Femur (tissue), 1 donor: ENCODE measurements at places on chromosomes 5 and 9.
A peak's percentile ranks its signal among the peaks of the same experiment; 100 is the strongest.

GRCh38 chr5:103166706-103167105, 46.6 kb downstream of the PPIP5K2 start:
- DNase-seq = no peak

- DNase-seq = no peak
Observed at GRCh38 chr9:120433701-120434100, 146.3 kb downstream of the CDK5RAP2 start.

- peak; percentile 82 for DNase-seq
Observed at GRCh38 chr9:133737774-133738639, at the start of gene SARDH. Gene SARDH (minus strand): TSS chr9:133738352. CDS start chr9:133734173, 4,179 bp downstream.

DNA sequence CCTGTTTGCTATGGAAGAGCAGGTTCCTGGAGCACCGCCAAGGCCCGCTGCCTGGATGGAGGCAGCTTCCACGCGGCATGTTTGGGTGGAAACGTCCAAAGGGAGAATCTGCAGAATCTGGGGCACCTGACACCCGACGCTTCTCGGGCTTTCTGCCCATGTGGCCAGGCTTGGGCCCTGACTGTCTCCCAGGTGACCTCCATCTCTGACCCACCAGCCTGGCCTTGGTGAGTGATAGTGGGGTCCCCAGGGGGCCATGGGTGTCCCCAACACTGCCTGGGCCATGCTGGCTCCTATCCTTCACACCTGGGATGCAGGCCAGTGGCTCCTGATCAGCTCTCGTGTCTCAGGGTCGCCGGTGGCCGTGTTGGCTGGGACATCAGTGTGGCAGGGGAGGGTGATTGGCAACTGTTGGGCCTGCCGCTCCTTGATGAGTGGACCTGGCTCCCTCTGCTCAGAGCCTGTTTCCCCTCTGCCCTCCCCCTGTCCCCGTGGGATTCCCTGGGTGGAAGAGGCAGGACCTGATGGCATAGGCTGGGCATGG, 34.0 kb downstream of the GLT6D1 start:
- DNase-seq = peak; percentile 13

DNA sequence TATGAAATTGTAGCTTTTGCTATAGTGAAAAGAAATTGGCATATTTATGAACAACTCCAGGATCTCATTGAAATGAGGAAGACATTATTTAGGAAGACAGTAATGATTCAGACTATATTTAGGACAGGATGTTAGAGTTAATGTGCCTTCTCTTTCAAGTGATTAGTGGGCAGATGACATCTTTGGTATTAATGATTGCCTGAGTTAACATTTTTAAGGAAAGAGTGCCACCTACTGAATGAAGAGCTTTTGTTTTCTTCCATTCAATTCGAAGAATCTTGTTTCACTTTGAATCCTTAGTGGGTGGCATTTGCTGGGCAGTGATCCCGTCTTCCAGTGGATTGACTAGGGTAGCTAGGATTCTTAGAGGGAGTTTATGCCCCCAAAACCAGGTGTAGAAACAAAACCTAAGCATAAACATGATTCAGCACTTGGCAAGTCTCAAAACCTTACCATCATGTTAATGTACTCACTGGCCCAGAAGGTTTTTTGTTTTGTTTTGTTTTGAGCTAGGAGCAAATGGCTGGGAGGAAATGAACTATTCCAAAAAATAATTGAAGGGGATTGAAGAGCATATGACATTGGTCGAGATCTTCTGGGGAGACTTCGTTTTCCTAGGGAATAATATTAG, 23.2 kb downstream of the MAP3K1 start:
- DNase-seq = no peak

- DNase-seq = no peak
Observed at GRCh38 chr5:156920042-156920860, 42.8 kb downstream of the TIMD4 start.

DNA sequence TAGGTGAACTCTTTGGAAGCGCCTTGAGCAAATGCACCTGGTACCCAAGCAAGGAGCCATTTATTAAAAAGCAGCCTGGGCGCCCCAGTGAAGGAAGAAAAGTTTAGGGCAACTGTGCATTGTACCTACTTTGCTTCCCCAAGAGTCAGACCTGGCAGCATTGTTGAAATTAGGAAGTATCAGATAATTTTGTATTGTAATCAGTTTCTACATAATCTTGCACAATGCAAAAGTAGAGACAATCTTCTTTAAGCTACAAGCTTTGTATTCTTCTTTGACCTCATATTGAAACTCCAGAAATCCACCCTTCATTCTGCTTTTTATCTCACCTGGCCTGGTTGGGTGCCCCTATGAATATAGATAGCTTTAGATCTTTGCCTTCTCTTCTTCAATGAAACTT, 490.8 kb downstream of the RASEF start:
- DNase-seq = no peak

DNA sequence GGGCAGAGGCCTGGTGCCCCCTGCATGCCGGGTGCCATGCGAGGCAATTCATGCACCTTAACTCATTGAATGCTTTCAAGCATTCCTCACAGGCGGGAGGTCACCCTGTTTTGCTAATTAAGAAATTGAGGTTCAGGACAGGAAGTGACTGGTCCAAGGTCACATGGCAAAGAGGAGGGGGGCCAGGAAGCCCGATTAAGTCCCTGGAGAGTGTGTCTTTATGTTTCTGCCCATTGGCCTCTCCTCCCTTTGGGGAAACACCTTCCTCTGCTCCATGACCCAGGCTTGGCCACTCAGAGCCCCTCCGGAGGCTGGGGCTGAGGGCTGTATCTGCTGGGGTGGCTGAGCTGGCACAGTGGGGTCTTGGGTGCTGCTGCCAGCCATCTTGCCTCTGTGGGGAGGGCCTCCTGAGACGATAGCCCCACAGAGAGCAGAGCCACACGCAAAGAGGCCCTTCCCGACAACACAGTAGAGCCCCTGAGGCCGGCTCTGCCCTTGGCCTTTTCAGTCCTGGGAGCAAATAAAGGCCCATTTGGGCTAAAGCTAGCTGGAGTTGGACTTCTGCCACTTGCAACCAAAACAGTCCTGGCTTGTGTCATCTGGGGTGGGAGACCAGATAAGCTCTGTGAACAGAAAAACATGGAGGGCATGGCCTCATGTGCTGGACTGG, 90.8 kb upstream of the NEURL1B start:
- no peak for DNase-seq

DNA sequence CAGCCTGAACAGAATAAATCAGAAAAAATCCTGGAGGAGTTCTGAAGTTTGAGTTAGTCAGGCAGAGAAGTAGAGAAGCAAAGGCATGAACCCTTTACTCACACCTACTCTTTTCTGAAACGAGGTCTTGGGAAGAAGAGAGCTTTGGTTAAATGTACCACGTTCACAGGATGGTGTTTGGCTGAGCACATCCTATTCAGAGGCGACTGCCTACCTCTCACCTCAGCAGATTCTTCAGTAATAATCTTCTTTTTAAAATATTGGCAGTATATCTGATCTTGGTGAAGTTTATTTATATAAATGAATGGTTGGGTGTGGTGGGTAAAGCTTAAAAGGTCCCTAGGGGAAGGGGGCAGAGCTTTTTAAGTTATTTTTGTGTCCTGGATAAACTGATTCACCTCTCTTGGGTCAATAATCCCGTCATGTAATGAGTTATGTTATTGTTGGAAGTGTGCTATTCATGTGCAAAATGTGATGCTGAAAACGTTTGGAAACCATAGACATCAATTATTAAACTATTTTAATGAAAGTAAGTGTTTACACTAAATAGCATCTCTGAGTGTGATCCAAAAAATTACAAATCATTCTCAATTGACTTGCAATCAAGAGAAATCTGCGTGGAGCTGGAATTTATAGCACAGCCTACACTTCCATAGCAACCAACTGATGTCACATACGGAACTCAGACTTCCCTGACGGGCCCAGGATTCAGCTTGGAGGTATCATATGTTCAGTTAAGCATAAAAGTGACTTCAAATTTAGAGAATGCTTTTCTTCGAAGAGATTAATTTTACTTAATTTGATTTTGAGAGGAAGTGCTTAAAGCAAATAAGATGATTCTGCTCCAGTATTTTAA, 94.3 kb upstream of the EQTN start:
- DNase-seq = no peak

DNA sequence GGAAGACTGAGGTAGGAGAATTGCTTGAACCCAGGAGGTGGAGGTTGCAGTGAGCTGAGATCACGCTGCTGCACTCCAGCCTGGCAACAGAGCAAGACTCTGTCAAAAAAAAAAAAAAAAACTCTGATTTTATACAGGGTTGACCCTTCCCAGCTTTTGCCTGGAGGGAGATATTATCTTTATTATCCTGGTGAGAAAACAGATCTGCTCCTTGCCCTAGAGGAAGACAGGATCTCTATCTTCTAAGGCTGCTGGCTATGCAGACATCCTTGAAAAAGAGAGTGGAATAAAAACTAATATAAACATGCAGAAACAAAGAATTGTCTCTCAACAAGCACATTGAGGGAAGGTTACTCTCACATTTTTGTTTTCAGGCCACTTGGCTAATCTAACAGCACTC, 1503.4 kb upstream of the WWC1 start:
- DNase-seq = no peak

GRCh38 chr5:142549834-142550233, 136.1 kb downstream of the FGF1 start:
- DNase-seq = no peak

DNA sequence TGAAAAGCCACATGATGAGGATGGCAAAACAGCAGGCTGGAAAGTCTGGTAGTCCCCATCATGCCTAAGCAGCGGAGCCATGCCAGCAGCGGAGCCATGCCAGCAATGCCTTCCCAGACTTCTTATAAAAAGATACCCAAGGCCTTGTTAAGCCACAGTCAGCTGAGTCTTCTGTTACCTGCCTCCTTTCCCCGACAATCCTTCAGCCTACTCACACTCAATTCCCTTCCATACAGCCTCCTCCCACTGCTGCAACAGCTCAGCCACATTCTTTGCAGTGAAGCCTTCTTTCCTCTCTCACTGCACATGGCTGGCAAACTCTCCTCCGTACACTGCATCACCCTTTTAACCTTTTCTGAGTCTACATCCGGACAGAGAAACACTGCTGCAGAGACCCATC, 114.9 kb downstream of the AUH start:
- no peak for DNase-seq

GRCh38 chr9:95065224-95065623, 252.3 kb downstream of the FANCC start:
- no peak for DNase-seq

DNA sequence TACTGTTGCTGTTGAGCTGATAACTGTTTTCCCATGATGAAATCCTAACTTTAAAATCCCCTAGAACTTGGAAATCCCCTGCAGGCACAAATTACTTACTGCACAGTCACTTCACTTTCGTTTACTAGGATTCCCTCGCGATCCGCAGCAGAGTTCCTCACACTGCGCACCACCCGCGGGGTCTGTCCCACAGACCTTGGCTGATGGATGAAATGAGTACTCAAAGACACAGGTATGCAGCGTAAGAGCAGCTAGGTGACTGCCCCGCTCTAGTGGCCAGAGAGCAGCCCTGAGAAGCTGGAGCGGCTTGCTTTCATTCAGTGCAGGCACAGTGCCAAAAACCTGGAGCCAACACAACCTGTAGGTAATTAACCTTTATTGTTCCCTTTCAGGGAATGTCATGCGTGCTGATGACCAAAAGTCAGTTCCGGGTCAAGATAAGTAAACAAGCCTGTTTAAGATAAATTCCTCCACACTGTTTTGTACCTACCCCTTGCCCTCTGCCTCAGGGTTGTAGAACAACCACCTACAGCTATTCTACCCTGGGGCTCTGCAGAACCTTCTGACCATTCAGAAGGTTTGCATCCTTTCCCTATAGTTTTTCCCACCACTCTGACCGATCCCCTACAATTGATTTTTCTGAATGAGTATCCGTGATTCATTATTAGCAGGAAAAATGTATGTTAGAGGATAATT, 191.2 kb downstream of the CDH9 start:
- DNase-seq = no peak

GRCh38 chr5:30385754-30386153, 807.7 kb upstream of the CDH6 start:
- DNase-seq = no peak

GRCh38 chr5:150234576-150235499, 45.0 kb downstream of the SLC6A7 start:
- DNase-seq = no peak

DNA sequence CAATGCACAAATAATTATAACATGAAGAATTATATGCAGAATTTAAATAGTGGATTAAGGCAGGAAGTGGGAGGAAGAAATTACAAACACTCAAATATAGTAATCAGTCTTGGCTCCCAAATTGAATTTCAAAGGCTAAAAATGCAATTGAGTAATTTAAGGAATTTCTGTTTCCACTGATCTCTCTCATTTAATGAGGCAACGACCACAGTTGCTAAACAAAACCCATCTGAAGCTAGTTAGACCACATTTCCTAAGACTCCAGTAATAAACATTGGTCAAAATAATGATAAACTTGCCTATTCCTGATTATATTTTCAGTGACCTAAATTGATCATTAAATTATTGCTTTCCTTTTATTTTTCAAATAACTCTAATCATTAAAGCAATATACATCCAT, 174.3 kb upstream of the GRIN3A start:
- no peak for DNase-seq

DNA sequence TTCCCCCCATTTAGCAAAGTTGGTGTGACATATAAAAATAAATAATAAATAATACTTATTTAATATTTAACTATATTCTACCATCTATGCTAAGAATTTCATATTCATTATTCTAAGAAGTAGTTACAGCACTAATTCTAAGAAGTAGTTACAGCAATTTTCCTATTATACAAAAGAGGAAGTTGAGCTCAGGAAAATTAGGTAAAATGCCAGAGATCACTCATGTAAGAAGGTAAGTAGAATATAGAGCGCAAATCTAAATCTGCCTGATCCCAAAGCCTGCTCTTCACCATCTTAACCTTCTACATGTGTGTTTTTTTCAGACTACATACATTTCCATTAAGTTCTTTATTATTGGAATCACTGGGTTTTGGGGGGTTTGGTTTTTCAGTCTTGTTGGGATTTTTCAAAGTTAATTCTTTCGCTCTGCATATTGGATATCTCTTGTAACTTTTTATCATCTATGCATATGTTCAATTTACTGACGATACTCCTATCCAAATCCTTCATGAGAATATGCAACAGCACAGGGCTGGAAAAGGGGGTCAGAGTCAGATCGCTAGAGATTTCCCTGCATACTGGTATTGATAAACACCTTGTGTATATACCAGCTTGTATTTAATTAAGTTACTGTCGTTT, 852.1 kb downstream of the MAT2B start:
- no peak for DNase-seq

- no peak for DNase-seq
Observed at GRCh38 chr5:40441733-40442132, 238.0 kb upstream of the PTGER4 start.

DNA sequence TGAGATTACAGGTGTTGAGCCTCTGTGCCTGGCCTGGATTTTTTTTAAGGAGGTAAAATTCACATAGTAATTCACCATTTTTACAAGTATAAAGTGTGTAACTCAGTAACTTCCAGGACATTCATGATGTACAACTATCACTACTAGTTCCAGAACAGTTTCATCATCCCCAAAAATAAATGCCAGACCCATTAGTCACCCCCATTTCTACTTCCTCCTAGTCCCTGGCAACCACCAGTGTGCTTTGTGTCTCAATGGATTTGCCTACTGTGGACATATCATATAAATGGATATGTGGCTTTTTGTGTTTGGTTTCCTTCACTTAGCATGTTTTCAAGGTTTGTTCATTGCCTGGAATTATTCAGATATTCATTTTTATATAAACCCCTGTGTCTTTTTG, 72.5 kb upstream of the PANK3 start:
- no peak for DNase-seq

- DNase-seq = no peak
Observed at GRCh38 chr5:104178829-104179456, 616.4 kb upstream of the NUDT12 start.

- DNase-seq = no peak
Observed at GRCh38 chr5:127556609-127557334, 39.3 kb downstream of the PRRC1 start.

GRCh38 chr5:161064297-161064696, 212.3 kb upstream of the ATP10B start:
- DNase-seq = no peak
